ENCODE measurements at places on chromosomes 2 and 18.
A peak's percentile ranks its signal among the peaks of the same experiment; 100 is the strongest.

- DNase-seq: peak; percentile 37
These were observed 52.2 kb upstream of the ACKR3 start for GRCh38 chr2:236517251-236518031.

GRCh38 chr2:128404709-128405466, 86.2 kb upstream of the HS6ST1 start:
- DNase-seq: no peak

GRCh38 chr2:25302758-25303375, 38.9 kb downstream of the DNMT3A start:
- no peak for DNase-seq

- no peak for DNase-seq
These were observed 216.4 kb downstream of the STK39 start for GRCh38 chr2:168030862-168031624.

GRCh38 chr2:1945819-1946218, 201.5 kb upstream of the PXDN start:
- DNase-seq: no peak

DNA sequence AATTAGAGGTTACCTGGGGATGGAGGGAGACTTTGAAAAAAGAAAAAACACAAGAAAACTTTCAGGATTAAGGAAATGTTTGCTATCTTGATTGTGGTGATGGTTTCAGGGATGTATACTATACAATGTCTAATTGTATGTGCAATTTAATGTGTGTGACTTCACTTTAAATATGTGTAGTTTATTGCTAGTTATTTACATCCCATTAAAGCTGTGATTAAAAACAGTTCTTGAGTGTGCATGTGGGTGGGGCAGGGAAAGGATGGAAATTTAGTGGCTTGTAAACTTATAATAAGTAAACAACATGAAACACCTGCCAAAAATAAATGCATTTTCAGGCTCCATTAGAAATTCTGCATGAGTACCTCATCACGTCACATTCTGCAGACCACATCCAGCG, 167.0 kb downstream of the MYO5B start:
- DNase-seq: no peak

DNA sequence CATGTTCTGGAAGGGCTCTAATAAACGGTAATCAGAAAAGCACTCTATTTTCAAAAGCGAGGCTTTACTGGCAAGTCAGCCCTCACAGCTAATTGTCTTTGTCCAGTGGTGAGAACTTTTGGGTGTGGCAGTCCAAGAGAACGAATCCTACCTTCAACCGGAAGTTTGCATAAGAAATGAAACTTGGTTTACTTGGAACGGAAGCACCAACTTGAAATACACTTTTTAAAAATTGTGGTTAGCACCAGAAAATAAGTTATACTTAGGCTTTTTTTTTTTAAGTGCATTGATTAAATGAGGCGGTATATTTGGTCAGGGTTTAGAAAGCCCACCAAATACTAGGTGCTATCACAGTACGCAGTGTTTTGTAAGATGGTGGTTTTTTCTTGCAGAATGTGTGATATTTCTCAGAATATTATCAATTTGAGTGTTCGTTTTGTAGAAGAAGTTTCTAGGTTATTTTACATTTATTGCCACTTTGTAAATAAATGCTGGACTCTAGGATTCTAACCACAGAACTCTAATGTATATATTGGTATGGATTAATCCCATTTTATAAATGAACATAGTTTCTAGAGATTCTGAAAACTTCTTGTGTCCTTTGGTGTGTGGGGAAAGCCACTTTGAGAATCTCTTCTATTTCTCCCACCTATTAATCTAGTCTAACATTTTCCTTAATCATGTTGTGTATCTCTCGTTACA, 1.2 kb downstream of the MYL12A start:
- DNase-seq: peak; percentile 39

GRCh38 chr18:30766053-30766452, 276.5 kb downstream of the DSC3 start:
- DNase-seq: no peak

DNA sequence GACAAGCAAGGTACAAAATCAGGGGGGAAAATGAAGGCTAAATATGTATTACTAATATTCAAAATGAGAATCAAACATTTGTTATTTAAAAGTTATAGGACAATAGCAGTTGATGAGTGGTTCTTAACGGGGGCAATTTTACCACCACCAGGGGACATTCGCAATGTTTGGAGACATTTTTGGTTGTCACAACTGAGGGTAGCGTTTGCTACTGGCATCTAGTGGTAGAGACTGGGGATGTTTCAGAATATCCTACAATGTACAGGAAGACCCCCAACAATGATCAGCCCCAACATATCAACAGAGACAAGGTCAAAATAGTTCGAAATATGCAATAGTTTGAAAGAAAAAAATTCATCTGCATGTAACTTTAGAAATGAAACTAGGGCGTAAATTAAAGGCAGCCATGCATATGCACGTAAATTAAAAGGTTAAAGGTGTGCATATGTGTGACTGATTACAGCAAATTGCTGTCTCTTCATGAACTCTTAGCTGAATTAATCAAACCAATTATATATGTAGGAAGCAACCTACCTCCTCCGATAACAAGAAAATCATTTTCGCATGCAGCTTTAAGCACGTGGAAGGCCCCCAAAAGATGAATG, 61.2 kb upstream of the CUL3 start:
- DNase-seq: no peak

DNA sequence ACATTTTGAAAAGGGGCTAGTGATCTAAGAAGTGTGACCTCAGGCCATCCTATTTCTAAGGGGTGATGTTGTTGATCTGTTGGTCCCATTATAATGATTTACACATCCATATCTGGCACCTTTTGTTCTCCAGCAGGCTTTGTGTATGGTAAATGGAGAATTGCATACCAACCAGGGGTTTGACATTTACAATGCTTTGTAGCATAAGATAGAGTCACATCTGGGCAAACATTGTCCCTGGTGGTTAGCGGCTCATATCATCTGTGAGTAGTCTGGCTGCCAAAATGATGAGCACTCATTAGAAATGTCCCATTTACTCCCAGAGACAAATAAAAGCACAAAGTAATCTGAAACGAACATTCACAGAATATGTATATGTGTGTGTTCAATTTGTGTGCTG, 1775.5 kb upstream of the CELF4 start:
- no peak for DNase-seq

DNA sequence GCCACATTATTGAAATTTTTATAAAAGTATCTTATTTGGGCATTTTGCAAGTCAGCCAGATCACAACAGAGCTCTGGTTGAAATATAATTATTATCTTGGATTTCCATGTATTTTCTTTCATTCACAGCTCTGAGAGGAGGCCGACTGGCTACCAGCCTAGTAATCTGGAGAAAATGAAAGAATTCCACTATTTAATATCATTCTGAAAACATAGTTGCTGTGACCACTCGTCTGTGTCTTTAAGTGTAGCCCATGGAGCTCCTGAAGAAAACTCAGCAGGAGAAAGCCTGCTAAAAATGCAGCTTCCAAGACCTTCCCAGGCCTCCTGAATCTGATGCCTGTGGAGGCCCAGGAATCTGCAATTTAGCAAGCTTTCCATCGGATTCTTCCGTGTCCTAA, 114.7 kb downstream of the SH3BP4 start:
- peak; percentile 50 for DNase-seq

DNA sequence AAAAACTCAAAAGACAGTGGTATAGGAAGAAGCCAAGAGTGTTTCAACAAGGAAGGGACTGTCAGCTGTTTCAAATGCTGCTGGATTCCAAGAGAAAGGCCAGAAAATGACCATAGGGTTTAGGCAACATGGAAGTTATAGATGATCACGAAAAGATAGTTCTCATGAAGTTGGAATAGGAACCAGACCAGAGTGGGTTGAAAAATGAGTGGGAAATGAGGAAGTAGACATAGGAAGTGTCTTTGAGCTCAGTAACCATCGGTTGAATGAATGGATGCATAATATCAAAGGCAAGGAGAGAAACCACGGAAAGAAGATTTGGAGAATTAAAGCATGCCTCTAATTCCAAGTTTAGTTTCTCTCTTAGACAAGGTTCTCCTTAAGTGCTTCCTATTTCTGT, 1.3 kb downstream of the NCAPH start:
- DNase-seq: no peak

GRCh38 chr2:74632939-74633312, 15.2 kb downstream of the M1AP start:
- no peak for DNase-seq

- no peak for DNase-seq
These were observed 105.2 kb downstream of the CCDC85A start for GRCh38 chr2:56288838-56289580.

DNA sequence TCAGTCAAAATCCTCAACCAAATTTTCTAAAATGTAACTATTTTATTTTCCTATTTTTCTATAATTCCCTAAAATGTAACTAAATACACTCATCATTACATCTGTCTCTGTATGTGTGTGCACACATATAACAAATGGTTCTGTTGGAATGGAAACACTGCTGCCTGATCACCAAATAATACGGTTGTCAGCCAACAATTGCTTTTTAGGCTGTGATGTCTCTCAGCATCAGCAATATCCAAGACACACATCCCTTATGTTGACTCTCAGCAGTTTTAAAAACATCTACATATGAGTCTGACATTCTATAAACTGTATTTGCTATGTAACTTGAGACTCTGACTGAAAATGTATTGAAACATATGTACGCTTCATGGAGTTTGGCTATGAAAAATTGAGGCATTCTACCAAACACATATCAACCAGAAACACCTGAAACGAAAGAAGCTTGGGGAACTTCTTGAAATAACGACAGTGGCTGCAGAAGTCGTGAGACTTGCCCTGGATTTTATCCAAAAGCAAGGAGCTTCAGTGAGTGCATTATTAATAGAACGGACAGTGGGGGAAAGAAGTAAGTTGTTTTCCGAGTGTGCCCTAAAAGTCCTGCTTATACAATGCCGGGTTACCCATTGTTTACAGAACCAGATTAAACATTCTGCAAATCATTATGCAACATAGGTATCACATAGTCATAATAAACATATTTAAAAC, 110.2 kb upstream of the ITGB6 start:
- DNase-seq: no peak

GRCh38 chr18:78792736-78793135, 186.9 kb upstream of the SALL3 start:
- no peak for DNase-seq

DNA sequence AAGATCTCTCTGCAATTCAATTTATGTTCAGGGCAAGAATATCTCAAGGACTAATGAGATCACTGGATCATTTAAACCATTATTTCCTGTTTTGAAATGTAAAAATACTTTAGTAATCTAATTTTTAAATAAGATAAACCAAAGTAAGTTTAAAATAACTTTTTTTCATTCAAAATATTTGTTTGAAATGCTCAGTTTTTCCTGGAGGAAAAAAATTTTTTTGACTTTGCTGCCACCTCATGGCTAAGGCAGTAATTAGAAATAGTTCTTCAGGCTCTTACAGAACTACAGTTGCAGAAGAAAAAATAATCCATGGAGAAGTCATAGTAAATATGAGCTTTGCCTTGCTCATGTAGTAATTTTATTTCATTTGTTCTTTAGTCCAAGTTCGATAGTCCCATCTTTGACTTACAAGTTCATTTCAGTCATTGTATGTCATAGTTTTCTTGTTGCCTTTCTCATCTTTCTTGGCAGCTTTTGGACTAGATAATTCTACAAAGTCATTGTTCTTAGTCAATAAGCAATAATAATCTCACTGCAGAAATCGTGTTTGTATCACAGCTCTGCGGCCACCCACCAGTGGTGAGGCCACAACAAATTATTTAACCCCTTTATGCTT, 127.4 kb downstream of the DPP4 start:
- DNase-seq: peak; percentile 14

GRCh38 chr2:98465456-98466226, 21.0 kb downstream of the INPP4A start:
- DNase-seq: peak; percentile 65

GRCh38 chr2:237896956-237897355, 37.5 kb downstream of the RAMP1 start:
- DNase-seq: no peak

DNA sequence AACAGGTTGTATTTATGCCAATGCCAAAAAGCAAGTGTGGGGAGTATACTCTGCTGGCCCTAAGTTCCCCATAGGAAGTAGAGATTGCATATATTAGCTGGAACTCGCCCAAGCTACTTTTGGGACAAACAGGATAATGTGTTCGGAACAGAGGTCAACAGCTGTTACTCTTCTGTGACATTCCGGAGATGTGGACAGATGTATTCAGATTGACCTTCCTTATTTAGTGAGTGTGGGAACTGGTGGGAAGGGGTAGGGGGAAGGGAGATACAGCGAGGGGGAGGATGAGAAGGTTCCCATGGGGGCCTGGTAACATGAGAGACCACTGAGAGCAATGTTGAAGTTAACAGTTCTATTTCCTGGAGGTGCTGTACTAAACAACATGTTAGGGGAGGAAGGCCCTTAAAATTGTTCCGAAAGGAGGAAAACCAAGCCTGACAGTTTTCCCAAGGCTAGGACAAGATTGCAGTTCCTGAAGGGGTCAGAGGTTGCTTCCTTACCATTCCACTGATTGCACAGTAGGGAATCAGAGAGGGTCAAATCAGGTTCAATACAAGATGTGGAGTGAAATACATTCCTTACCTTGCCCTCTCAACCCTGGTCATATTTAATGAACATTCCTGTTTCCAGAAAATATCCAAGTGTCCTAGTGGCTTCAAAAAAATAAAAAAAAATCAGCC, 14.3 kb upstream of the CD28 start:
- DNase-seq: peak; percentile 70

DNA sequence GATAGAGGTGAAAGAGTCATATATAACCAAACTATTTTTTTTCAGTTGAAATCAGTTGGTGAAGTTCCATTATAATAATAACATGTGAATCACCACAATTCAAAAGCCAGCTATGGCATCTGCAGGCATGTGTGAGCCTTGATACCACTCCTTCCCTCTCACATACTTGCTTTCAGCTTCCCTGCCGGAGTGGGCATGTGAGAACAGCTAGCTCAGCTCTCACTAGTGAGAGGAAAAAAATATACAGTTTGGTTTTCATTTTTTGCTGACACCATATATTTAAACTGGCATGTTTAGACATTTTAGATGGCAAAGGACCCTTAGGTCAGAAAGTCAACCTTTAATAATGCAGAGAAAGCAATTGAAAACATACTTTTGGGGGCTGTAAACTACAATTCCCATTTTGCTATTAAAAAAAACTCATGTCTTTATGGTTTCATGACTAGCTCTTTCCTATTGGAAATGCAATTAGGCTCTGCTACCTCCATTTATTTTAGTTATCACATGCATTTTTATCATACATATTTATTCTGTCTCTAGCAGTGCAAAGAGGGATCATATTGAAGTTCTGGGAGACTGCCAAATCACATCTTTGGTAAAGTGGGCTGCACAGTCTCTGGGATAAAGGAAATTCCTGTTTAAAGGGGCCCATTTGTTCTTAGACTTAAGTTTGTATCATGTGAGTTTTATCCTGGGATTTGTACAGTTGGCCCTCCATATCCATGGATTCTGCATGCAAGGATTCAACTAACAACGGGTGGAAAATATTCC, 33.2 kb upstream of the SLC40A1 start:
- DNase-seq: no peak

DNA sequence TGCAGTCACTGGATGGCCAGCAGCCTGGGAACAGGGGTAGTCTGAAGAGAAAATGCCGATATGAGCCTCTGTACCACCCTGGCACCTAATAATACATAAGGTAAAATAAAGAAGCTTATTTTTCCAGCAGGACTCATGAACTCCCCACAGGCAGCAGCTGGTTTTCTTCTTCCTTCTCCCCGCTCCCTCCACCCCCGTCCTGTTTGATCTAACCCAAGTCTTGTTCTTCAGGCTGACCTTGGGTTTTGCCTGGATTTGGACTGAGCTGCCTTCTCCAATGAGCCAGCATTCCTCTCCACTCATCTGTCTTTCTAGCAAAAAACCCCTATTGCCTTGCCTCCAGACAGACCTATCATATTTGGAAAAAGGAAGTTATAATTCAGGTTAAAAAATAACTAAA, 111.8 kb downstream of the CELF4 start:
- DNase-seq: peak; percentile 65

GRCh38 chr18:68394705-68395104, 320.2 kb downstream of the TMX3 start:
- DNase-seq: no peak

Data from right lung (tissue), 10 donors.